NCI-H1092 (cell line): ENCODE measurements at places on chromosomes 3 and 15.
A peak's percentile ranks its signal among the peaks of the same experiment; 100 is the strongest.

DNA sequence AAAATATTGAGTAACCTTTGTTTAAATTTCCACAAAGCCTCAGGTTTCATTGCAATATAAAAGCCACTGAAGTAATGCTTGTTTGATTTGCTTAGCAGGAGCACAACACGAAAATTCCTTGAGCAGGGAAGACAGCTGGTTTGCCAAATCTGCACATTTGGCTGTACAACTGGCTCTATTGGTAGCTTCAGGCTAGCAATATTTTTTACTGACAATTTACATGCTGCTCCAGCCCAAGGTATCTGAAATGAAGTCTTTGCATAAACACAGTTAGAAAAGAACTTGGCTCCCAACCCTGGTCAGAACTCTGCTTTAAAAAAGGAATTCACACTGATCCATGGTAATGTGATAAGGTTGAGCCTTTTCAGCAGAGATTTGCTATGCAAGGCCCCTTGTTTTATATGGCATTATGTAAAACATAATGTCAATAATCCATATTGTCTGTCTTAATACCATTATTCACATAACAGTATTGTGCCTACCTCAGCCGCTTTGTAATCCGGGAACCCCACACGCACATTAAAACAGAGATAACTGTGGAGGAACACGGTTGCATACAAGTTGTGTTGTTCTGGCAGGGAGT lies 55.7 kb upstream of the CHL1 start:
- no peak for DNase-seq

DNA sequence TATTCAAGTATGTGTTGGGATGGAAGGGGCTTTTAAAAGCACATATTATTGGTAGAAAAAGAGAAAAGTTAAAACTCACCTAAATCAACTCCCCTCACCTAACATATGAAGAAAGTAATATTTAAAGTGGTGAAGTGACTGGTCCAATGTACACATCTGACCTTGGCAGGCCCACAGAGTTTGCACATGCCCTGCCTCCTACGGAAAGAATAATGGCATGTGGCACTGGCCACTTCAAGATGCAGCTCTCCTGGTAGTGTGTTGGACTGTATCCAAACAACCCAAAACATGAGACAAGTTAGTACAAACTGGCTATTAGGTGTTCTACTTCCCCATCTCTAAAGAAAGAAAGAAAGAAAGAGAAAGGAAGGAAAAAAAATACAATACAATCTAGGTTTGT lies 117.1 kb downstream of the MECOM start:
- DNase-seq = no peak

DNA sequence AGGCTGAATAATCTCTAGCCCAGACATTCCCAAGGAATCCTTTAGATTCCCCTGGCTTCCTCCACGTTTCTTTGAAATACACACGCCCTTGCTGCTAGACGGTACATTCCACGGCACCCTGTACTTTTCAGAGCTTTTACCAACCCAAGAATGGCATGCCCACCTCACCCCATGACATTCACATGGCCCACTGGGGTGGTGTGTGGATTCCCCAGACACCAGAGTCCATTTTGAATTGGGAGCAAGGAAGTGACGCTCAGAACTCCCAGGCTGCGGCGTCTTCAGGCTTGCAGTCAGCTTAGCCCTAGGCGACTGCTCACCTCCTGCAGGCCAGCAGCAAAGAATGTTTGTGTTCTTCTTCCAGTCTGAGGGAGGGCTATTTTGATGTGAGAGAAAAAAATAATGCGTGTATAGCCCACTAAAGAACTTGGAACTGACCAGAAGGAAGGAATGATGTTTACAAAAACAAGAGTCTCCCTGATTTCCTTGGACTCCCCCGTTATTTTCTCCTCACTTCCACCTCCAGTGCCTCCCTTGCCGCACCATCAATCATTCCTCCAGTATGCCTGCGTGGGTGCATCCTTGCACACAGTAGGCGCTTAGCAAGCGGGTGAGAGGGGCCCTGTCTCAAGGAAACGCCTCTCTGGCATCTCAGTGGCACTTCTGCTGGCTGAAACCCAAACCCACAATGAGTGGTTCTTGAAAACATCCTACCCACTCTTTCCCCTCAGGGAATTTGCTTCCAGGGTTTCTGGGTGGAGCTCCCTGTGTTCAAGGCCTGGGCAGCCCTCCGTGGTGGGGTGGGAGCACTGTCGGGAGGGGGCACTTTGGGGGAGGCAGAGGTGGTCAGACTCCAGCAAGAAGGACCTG lies 59.9 kb downstream of the SMAD6 start:
- no peak for DNase-seq

- DNase-seq = no peak
Observed at GRCh38 chr3:41362638-41363559, 163.6 kb downstream of the CTNNB1 start.

DNA sequence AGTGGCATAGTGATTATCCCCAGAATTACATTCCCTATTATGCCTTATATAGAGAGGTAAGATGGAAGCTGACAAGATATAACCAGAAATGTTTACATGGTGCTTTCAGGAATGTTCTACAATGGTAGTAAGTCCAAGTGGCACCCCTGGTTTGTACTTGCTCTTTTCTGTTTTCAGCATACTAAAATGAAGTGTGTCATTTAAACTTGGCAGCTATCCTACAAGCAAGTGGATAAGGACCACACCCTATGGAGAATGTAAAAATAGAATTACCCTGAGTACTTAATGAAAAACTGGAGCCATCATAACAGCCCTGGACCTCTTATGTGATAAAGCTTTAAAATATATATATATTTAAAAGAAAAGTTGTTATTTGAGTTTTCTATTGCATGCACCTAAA lies 1012.7 kb upstream of the CADM2 start:
- no peak for DNase-seq

GRCh38 chr3:145088917-145089316 lies 1072.1 kb downstream of the PLOD2 start:
- no peak for DNase-seq

- DNase-seq = no peak
Observed at GRCh38 chr3:15815696-15816095, 17.9 kb upstream of the ANKRD28 start.

DNA sequence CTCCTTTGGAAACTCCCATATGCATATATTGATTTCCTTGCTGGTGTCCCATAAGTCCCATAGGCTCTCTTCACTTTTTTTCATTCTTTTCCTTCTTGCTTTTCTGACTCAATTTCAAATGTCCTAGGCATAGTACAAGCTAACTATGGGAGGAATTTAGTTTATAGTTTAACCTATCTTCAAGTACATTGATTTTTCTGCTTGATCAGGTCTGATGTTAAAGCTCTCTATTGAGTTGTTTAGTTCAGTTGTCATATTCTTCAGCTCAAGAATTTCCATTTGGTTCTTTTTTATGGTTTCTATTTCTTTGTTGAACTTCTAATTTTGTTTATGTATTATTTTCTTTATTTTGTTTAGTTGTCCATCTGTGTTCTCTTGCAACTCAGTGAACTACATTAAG lies 121.3 kb upstream of the MNS1 start:
- DNase-seq = no peak

DNA sequence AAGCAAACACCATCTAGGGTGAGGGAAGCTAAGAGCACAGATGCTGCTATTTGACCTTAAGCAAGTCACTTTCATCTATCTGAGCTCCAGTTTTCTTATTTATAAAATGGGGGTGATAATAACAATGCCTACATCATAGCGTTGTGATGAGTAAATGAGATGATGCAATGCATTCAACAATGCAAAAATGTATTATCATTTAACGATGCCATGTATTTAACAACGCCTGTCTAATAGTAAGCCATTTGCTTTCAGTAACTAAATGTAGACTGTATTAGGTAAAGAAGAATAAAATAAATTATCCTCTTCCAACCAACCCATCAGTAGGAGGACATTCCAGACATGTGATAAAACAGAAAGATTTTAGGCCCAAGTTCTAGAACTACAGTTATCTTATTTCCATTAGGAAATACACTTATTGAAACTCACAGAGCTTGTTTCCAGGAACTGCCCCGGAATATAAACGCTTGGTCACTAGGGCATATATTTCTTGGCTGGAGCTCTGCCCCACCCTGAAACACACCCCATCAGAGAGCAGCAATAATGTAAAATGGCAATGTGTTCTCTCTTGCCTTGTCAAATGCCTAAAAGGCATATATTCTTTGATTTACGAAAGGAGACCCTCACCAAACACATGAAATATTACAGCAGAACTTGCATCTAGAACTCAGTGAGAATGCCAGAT lies 128.3 kb downstream of the LIPC start:
- no peak for DNase-seq

GRCh38 chr3:170033489-170033888 lies 4.3 kb upstream of the GPR160 start:
- no peak for DNase-seq

DNA sequence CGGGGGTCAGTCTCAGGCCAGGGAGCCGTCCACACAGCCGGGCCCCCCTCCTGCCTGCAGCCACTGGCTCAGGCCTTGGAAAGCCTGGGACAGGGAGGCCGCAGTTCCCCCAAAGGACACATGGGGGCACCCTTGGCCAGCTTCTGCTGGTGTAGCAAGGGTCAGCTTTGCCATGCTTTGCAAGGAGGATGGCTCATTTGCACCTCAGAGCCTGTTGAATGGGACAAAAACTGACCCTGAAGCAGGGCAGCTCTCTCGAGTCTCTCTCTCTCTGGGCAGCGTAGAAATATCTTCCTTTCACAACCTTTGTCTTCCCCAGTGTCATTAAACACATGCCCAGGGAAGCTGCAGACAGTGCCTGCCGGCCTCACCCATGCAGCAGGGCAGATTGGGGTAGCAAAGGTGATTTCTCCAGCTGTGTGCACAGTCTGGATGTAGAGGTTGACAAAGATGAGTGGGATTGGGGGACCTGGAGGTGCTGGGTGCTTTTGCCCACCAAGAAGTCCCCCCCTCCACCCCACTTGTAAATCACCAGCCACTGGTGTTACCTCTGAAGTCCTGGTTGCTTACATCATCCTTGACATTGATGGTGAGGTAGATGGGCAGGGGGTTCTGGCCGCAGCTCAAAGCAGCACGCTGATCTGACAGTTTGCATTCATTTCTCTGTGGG lies 17.4 kb upstream of the EHD4 start:
- peak; percentile 41 for DNase-seq

GRCh38 chr3:139477710-139478640 lies 1.7 kb upstream of the RBP2 start:
- no peak for DNase-seq
